ENCODE measurements at places on chromosomes 5 and 9.
A peak's percentile ranks its signal among the peaks of the same experiment; 100 is the strongest.

- DNase-seq, result no peak
These were observed 88.4 kb upstream of the GRAMD2B start for GRCh38 chr5:126334760-126335159.

GRCh38 chr5:10376544-10376943, 23.0 kb downstream of the MARCHF6 start:
- DNase-seq, result no peak

DNA sequence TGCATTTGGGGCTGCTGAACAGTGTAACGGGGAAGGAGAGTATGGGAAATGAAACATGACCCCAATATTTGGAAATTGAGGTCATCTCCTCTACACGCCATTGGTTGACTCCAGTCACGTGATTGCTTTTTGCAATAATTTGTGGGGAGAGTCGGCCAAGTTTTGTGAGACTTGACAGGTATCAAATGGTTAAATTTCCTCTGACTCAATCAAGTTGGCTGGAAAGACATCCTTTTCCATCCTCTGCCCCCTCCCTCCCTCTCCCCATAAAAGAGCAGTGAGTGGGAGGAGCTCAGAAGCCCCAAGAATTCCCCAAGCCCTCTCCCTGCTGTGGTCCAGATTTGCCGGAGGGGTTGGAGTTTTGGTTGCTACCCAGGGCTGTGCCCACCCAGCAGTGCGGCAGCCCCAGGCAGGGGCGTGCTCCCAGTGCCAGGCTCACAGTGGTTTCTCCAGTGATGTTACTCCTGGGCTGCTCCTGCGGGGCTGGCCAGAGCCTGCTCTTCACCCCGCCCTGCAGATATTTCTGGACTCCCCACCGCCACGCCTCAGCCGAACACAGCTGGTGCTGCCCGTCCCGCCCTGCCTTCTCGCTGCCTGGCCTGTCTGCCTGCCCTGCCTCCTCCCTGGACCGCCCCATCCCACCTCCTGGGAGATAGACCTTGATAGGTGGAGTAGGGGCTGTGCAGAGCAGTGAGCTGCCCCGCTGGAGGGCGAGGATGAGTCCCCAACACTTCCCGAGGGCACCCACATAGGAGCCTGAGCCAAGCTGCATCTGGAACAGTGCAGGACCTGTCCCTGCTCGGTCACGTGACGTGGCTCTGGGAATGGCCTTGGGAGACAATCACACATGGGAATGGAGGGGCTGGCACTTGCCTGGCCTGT, 3.4 kb downstream of the COL5A1 start:
- DNase-seq, result no peak

DNA sequence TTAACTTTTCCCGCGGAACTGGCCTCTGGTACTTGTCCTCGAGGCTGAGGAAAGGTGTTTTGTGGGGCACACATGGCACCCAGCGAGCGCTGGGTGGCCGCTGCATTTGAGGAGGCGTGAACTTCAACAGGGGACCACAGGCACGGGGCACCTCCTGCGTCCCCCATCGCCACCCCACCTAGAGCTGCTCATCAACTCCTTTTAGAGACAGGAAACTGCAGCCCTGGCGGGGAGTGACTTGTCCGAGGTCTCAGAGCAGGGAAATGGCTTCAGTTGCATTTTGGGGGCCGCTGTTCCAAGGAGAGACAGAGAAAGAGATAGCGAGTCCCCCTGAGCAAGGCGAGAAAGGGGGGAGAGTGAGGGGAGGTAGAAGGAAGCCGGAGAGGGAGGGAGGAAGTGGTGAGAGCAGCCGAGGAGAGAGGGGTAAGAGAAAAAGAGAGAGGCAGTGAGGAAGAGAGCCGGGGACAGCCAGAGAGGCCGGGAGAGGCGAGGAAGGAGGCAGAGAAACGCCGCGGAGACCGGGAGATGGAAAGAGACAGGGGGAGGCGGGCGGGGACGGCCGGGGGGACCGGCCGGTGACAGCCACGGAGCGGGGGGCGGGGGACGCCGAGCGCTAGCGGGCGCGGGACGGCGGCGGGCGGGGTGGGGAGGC, 12.5 kb upstream of the LHX2 start:
- DNase-seq, result no peak

DNA sequence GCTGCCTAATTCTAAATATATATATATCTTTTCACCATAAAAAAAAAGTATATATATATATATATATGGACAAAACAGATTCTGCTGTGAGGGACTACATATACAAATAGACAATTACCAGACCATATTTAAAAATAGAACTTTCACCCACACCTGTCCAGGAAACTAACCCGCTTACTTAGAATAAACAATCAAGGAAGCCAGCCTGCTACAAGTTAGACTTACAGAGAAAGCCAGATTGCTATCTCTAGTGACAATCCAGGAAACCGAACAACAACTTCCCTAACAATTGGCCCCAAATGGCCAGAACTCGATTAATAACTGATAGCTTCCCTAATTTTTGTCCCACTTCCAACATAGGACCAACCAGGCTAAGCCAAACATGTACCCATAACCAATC, 5.9 kb downstream of the GLDC start:
- DNase-seq, result no peak

DNA sequence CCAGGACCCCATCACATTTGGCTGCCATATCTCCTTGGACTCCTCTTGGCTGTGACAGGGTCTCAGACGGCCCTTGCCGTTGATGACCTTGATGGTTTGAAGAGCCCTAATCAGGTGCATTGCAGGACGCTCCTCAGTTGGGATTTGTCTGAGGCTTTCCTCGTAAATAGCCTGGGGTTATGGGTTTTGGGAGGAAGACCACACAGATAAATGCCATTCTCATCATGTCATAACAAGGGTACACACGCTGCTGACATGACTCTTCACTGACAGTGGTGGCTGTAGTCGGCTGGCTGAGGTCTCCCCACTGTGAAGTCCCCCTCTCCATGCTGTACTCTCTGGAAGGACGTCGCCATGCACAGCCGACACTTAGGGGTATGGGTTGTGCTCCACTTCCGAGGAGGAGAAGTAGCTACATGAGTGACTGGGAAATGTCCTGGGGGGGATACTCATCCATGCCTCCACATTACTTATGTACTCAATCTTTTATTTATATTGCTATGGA, 42.9 kb upstream of the SPTLC1 start:
- DNase-seq, result no peak

- DNase-seq, result no peak
These were observed 385.2 kb downstream of the FAM170A start for GRCh38 chr5:120014535-120014934.

DNA sequence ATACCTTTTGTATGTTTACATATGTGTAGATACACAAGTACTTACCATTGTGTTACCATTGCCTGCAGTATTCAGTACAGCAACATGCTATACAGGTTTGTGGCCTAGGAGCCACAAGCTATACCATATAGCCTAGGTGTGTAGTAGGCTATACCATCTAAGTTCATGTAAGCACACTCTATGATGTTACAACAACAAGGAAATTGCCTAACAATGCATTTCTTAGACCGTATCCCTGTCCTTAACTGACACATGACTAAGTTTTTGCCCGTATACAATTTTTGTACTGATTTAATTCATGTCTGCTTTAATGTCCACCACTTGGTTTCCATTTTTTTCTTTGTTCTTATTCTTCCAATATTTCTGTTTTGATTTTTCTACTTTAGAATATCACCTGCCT, 18.5 kb downstream of the TNPO1 start:
- DNase-seq, result no peak

DNA sequence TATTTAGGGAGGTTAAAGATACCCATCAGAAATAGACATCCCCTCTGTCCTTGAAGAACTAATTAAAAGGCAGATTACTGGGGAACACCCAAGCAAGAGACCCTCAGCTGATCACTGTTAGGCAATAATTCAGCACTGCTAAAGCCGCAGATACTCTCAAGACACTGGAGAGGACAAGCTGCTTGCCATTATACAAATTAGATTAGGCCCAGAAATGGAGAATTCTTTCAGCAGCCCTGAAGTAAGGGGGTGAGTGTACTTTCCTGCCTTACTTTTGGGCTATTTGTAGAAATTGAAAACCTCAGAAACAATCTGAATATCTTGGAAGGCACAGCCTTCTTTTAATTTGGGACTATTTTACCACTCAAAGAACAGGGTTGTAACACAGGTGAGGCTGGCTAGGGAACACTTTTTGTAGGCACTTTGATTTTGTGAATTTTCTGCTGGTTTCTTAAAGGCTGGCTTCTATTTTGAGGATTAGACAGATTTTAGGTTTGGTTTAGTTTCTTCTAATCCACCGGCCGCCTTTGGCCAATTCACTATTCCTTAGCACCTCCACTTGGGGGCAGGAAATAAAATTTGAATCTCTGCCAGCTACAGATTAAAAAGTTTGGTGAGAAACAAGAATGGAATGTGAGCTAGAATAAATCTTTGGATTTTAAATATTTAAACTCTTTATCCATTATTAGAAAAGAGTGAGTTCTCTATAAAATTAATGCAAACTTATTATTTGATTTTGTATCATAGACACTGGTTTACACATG, 106.0 kb downstream of the SMARCA2 start:
- DNase-seq, result no peak

DNA sequence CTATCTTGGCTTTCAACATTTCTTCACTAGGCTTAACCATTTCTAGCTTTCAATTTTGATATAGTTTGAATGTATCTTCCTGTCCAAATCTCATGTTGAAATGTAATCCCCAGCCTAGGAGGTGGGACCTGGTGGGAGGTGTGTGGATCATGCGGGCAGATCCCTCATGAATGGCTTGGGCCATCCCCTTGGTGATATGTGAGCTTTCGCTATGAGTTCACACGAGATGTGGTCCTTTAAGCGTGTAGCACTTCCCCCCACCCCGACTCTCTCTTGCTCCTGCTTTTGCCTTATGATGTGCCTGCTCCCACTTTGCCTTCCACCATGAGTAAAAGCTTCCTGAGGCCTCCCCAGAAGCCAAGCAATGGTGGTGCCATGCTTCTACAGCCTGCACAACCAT, 40.6 kb downstream of the PHAX start:
- DNase-seq, result no peak

DNA sequence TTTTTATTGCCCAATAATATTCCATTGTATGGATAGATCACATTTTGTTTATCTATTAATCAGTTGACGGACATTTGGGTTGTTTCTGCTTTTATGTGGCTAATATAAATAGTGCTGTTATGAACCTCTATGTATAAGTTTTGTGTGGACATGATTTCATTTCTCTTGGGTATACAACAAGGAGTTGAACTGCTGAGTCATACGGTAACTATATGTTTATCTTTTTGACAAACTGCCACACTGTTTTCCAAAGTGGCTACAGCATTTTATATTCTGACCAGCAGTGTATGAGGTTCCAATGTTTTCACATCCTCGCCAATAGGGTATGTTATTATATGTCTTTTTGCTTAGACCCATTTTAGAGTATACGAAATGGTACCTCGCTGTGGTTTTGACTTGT, 264.3 kb downstream of the RFX3 start:
- DNase-seq, result peak; percentile 10

DNA sequence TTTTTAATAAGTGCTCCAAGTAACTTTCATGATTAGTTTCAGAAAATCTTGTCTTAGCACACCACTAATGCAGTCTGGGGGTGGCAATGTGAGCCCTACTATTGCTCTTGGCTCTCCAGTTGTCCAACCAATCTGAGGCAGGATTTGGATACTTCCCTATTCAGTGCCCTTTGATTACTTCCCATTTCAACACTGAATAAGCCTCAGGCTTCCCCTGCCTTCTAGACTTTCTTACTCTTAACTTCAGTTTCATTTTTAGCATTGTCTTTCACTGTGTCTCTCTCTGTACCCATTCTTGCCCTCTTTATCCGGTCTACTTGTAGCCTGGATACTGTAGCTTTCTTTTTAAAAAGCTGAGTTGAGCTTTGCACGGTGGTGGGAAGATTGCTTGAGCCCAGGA, 186.1 kb downstream of the C9orf152 start:
- DNase-seq, result peak; percentile 61

- DNase-seq, result no peak
These were observed 88.5 kb downstream of the MAST4 start for GRCh38 chr5:66684663-66685062.

DNA sequence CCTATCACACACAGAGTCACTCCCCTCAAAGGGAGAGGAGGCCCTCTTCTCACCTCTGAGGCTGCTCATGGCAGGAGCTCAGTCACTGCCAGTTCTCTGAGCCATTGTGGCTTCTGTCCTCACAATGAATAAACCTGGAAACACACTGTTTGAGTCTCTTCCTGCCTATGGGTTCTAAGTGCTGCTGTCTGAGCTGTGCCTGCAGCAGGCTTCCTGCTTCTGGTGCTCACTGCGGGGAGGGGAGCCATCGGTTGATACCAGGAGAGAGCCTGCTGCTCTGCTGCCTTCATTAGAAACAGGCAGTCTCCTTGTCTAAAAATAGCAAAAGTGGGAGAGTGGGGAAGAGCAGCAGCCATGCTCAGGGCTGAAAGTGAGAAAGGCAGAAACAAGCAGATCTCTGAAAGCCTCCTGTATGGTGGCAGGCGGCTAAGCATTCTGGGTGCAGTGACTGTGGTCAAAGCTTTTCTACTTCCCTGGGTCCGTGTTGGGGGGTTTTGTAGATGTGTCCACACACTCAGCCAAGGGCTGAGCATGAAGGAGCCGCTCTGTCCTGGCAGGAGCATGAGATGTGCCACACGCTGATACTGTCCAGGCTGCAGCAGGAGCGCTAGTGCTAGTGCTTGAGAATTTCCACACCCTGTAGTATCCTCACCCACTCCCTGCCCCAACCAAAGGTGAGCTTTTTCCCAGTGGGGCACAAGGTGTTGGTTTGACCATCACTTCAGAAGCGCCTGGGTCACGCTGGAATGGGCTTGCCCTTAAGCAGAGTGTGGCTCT, 34.2 kb downstream of the PRKACG start:
- DNase-seq, result peak; percentile 48

- DNase-seq, result no peak
These were observed 323.5 kb downstream of the TLE4 start for GRCh38 chr9:79895232-79895631.

DNA sequence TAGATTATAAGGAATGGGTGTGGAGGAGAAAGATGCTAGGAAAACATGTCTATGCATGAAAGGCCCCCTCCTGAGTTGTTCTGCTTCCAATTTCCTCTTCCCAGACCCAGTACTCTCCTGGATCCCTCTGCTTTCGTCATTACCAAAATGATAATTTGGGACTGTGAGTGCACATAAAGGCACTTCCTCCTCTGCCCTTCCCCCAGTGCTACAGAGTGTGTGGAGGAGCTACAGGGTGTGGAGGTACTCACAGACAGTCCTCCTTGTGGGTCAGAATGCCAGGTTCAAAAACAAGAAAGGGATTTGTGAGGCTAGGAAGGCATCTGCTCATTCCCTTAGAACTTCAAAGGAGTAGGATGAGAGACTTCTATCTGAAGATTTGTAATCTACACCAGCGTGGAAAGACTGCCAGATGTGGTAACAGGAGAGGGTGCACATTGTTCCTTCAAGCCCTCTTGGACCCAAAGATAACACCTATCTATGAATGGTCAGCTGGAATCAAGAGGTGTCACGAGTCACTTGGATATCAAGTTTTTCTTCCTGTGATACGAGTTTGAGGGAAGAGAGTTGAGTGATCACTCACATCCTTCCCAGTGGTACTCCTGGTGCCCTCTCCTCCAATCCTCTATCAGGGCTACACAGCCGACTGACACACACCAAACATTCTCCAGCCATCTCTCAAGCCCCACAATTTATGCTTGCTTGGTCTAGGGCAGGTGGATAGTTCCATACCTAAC, 201.1 kb downstream of the EPB41L4A start:
- peak; percentile 58 for DNase-seq

GRCh38 chr9:8622222-8622802, 822.7 kb upstream of the DMAC1 start:
- no peak for DNase-seq

Data from hematopoietic multipotent progenitor cell treated with erythropoietin and hydrocortisone succinate and interleukin-3 and kit ligand, for 6 days (in vitro differentiated cells).